ENCODE measurements at places on chromosomes 16 and 17.

DNA sequence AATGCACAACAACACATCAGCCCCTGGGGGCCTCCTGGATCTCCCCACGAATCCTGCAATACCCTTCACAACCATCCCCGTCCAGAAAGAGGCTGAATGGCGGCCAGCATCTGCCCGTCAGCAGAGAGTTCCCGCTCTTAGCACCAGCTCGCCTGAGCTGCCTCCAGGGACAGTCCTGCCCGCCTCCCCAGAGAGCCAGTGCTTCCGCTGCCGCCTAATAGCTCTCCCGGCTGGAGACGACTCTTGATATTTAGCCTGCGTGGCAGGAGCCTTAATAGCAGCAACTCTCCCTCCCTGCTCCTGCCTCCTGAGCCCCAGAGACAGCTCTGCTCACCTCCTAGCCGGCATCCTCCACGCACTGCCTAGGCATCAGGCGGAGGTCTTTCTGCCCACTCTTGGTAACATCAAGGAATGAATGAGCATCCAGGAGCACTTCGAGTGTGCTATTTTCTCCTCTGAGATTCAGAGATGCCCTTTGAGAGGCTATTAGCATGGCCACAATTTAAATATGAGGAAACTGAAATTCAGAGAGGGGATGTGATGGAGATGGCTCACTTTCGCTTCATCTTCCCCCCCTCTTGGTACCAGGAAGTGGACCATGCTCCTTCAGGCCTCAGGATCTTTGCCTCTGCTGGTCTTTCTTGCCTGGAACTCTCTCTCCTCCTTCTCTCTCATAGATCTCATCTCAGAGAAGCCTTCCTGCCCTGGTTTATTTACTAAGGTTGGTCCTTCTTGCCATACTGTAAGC, 67.9 kb downstream of the RAI1 start:
- no peak for DNase-seq

- DNase-seq = no peak
Measured at GRCh38 chr17:78475211-78475610, 96.8 kb downstream of the PGS1 start.

- DNase-seq = peak; percentile 64
Measured at GRCh38 chr16:84925092-84925772, 86.1 kb downstream of the ZDHHC7 start.

GRCh38 chr16:51031598-51031997, 119.5 kb downstream of the SALL1 start:
- no peak for DNase-seq

DNA sequence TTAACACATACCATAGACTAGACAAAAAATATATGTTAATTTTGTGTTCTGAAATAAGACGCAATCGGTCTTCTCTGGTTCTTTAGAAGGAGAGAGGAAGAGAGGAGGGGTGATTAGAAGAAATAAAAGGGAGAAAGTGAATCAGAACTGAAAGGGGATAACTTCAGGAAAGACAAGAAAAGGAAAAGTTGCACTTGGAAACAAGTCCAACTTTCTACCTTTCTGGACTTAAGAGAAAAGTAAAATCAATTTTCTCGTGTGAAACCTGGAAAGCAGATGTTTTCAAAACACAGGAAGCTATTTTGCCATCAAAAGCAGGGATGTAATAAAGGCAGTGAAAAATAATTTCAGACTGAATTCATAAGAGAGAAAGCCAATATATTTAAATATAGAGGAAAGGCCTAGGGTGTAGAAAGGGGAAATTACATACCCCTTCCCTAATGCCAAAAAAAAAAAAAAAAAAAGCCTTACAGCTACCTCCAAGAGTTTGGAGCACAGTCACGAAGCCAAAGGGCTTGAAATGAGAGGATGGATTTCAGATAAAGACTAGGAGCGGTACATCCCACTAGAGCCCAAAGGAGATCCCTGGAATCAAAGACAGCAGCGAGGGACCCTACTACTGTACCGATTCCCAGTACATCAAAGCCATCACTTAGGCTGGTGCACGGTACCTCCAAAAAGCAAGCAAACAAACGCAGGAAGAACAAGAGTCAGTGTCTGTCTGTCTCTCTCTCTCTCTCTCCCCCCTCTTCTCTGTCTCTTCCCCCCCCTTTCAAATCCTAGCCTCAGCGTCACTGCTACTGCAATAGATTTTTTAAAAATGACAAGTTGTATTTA, 12.1 kb upstream of the ZFHX3 start:
- DNase-seq = no peak

- peak; percentile 81 for DNase-seq
Measured at GRCh38 chr17:77465358-77466041, 324.7 kb downstream of the SEC14L1 start.

DNA sequence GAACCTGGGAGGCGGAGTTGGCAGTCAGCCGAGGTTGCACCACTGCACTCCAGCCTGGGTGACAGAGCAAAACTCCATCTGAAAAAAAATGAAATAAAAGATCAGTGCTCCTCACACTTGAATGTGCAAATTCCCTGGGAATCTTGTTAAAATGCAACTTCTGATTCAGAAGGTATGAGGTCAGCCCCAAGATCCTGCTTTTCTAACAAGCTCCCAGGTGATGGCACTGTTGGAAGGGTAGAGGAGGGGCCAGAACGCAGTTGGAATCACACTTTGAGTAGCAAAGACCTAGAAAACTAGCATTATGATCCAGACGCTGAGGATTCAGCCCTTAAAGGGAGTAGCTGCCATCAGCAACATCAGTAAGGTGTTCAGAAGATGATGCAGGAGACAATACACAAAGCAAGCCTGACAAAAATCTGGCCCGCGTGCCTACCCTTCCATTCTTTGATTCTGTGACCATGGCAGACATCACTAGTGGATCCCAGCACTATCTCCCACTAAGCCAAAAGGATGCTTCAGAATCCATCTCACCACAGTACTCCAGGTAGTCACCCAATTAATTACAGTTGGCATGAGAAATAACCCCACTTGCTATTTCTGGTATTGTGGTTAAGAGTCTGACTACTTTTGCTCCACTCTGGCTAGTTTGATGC, 33.1 kb upstream of the MEIOC start:
- no peak for DNase-seq

DNA sequence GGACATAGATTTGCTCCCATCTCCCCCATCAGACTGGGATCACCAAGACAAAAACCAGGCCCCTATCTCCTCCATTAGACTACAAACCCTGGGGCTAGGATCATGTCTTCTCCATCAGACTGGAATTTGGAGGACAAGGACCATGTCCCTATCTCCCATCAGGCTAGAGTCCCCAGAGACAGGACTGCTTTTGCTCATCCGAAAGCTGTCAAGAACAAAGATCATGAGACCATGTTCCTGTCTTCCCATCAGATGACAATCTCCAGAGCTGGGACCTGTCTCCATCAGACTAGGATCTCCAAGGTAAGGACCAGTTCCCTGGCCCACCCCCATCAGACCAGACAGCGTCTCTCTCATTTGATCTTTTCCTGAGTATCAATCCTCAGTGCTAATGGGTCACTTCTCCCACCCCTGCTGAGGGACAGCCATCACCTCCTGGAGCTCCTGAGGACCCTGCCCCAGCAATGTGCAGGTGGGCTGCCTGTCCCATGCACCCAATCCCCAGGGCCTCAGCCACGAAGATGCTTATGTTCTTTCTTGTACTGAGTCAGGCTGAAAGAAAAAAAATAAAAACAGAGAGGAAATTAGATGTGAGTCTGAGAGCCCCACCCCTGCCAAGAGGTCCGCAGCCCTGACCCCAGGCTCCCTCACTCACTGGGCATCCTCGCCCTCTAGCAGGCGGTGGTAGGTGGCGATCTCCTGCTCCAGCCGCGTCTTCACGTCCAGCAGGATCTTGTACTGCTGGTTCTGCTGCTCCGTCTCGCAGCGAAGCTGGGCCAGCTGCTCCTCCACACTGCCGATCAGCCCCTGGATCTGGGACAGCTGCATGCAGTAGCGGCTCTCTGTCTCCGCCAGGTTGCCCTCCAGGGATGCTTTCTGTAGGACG, 90.3 kb downstream of the GOSR1 start:
- DNase-seq = no peak

GRCh38 chr17:77253611-77254051, 112.9 kb downstream of the SEC14L1 start:
- DNase-seq = no peak

- no peak for DNase-seq
Measured at GRCh38 chr16:55324285-55325079, 479 bp downstream of the IRX6 start.

DNA sequence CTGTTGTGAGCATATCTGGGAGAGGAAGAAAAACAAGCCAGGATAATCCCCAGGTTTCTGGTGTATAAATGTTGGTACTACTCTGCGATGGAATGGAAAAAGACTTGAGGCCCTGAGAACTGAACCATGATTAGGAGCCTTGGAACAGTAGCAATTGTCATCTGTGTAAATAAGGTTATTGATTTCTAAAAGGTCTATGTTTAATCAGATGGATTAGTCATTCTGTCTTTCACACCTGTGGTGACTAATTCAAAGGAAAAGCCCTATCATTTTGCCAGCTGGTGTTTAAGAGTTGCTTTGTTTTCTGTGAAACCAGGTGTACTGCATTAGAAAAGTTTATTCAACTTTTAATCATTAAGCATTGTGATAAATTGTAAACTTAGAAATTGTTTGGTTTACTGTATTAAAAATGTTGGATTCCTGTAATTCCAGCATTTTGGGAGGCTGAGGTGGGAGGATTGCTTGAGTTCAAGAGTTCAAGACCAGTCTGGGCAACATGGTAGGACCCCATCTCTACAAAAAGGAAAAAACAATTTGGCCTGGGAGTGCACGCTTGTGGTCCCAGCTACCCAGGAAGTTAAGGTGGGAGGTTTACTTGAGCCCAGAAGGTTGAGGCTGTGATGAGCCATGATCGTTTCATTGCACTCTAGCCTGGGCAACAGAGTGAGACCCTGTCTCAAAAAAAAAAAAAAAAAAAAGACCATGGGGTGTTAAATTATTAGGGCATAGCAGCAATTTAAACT, 29.0 kb upstream of the KPNB1 start:
- DNase-seq = no peak

DNA sequence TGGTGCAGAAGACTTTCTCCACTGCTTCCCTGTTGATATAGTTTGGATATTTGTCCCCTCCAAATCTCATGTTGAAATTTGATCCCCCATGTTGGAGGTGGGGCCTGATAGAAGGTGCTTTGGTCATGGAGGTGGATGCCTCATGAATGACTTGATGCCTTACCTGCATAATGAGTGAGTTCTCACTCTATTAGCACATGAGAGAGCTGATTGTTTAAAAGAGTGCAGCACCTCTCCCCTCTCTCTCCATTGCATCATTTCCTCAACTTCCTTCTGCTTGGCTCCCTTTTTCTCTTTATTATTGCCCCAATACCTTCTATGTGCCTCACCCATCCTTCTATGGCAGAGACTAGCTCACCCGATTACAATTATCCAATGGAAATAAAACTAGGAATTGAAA, 90.8 kb upstream of the COX10 start:
- DNase-seq = no peak

DNA sequence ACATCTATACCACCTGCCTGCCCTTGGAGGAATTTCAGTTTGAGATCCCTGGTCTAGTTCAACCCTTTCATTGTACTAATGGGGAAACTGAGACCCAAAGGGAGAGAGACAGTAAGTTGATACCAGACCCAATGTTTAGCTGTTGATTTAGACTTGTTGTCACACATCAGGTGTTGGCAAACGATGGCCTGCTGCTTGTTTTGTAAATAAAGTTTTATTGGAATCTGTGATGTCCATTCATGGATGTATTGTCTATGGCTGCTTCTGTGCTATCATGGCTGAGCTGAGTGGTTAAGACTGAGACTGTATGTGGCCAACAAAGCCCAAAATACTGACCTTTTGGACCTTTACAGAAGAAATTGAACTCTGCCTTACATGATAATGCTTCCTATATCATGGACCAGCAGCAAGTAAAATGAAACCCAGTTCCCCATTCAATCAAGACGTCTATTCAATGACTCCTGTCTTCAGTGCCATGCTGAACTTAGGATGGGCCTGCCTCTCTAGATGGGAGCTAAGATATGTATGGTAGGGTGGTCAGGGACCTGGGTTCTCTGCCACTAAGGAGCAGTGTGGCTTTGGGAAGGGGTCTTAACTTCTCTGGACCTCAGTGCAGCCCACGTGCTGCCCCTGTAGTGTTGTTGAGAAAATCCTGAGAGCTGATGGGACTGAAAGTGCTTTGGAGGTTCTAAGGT, 111.0 kb downstream of the IRX5 start:
- no peak for DNase-seq

DNA sequence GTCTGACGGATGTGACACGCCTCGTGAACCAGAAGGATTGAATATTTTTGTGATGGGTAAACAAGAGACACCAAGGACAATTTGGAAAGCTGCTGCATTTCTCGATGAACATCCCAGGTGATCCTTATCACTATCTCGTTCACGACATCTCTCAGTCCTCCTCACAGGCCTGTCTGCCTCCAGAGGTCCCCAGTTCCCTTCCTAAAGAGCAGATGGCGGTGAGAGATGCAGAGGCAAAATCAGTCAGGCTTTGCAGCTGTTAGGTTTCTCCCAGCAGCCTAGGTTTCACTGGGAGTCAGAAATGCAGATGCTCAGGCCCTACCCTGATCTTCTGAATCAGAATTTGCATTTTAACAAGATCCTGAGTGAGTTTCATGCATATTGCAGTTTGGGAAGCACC, 23.6 kb downstream of the SCPEP1 start:
- no peak for DNase-seq

- no peak for DNase-seq
Measured at GRCh38 chr16:26795184-26795583, 271.5 kb upstream of the C16orf82 start.

DNA sequence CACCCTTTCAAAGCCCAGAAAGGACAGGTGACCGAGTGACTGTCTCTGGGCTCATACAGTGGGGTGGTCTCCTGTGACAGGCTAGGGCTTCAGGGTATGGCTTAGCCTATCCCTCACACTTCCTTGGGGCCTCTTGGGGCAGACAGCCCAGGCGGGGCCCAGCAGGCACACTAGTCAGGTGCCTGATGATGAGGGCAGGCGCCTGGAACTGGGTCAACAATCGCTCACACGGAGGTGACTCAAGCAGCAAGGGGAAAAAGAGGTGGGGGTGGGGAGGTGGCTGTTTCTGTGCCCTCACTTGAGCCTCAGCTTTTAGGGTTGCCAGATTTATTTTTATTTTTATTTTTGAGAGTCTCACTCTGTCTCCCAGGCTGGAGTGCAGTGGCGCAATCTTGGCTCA, 6.4 kb upstream of the GRN start:
- DNase-seq = no peak

DNA sequence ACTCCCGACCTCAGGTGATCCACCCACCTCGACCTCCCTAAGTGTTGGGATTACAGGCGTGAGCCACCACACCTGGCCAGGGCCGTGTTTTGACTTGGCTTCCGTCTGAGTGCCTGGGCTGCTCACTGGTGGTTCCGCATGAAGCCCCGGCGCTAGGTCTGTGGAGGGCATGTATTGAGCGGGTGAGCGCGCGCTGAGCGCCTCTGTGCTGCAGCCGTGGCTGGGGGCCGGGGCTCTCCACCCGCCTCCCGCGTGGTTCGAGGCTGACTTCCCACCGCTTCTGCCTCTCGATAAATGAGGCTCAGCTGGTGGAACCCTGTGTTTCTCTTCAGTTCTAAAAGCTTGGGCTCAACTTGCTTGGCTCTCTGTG, 38.9 kb upstream of the ATP2A3 start:
- DNase-seq = no peak

DNA sequence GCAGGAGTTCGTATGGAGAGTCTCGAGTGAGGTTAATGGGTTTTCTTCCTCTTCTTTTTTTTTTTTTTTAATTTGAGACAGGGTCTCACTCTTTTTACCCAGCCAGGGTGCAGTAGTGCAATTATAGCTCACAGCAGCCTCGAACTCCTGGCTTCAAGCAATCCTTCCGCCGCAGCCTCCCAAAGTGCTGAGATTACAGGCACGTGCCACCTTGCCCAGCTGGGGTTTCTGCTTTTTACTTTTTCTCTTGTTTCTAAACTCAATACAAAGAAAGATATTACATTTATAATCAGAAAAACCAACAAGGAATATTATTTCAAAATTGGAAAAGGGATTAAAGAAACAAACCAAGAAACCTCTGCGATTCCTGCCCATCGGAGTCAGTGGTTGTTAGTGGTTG, 175.9 kb downstream of the SEC14L1 start:
- DNase-seq = no peak
